T-helper 2 cell (primary cell): ENCODE measurements at places on chromosomes 11 and 22.

DNA sequence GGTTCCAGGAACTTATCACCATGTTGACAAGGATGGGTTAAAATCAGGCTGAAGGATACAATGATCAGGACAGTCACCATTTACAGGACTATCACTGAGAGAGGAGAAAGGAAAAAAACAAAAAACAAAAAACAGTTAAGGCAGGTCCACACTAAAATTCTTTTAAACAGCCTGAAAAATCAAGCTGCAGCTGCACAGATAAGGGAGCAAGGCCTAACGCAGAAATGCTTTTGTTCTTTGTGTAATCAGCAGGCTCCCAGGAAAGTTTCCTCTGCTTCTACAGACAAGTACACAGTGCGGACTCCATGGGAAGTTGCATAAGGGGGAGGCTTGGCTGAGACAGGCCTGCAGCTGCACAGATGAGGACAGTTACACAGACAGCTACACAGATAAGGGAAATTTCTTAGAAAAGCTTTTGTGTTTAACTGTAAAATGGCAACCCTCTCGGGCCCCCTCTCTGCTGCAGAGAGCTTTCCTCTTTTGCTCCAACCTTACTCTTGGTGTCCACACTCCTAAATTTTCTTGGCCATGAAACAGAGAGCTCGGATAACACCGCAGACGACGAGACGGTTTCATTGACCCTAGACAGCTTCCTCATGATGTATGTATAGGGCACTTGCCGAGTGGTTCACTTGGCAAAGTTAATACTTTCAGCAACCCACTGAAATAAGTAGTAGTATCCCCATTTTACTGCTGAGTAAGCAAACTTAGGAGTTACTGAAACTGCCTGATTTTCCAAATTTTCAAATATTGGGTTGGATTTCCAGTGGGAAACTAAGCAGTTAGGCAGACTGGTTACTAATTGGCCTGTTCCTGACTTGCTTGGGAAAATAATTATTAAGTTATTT, 45.5 kb downstream of the PIWIL3 start:
- no peak for DNase-seq

GRCh38 chr22:23098230-23098705, 27.9 kb downstream of the GNAZ start:
- DNase-seq = no peak

DNA sequence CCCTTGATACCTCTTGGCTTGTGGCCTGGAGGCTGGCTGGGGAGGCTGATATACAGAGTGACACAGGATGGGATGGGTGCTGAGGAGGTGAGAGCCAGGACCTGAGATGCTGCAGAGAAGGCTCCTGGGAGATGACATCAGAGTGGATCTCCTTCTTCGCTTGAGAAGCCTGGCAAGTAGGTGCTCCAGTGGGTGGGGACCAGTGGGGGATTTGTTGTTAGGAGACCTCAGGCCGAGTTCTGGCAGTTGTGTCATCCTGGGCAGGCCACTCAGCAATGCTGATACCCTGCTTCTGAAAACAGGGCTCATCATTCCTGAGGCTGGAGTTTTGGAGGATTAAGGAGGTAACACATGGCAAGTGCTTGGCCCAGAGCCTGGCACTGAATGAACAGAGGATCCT, 1.9 kb upstream of the NDUFV1 start:
- DNase-seq = no peak

- DNase-seq = no peak
These were observed 540.3 kb upstream of the CADM1 start for GRCh38 chr11:116044520-116044919.

DNA sequence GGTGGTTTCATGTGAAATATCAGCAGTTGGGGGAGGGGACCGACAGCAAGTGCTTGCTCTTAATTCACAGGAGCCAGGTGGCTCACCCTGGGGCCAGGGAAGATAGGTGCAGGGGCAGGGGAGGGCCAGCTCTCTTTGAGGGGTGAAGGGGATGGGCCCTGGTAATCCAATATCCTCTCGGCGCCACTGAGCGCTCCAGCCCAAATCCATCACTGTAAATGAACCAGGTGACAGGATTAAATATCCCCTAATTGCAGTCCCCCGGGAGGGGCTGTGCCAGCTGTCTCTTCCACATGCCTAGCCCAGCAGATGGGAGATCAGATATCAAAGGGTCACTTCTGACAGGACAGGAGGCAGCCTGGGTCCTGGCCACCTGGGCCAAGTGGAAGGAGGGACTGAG, 531.8 kb upstream of the CADM1 start:
- no peak for DNase-seq

GRCh38 chr11:125935618-125936199, 10.1 kb upstream of the VSIG10L2 start:
- no peak for DNase-seq

GRCh38 chr11:17767301-17767885, 32.8 kb downstream of the KCNC1 start:
- DNase-seq = no peak

DNA sequence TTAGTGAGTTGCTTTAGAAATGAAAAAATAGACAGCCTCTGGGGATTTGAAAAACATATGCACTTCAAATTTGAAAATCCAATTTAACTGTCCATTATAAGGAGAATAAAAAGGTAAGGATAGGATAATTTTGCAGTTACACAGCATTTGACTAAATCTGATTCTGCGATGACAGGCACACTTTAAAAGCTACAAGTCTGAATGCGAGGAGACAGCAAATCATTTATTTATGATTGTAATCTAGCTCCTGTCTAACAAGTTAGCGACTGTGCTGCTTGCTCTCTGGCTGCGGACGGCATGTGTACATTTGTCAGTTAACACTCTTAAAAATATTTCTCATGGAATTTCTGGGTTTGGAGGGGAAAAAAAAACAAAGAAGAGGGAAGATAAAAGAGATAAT, 514.8 kb downstream of the MN1 start:
- DNase-seq = no peak

DNA sequence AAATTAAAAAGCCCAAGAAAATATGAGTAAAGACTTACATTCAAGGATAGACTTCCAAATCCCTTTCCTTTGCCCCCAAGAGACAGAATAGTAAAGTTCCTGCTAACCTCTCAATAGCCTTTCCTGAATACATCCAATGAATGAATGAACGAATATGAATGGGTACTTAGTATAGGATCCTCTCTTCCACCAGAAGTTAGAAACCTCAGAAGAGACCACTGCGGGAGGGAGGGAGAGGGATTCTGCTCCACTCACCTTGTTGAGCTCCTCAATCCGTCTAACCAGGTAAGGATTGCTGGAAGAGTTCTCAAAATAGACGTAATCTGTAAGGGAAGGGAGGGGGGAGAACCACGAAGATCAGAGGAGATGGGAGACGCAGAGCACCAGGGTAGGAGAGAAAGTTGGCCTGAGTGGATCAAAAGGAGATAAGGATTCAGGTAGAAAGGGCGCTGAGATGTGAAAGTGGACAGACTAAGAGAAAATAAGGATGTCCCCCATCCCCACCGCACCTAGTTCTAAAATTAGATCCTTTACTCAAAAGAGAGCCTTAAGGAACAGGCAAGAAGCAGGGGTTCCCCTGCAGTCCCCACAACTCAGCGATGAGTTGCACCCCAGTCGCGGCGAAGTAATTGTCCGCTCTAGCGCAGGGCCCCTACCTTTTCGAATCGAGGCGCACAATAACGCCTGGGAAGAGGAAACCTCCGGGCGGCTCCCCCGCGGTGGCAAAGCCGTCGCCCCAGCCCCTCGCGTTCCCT, 1.1 kb downstream of the MTA2 start:
- DNase-seq = no peak

DNA sequence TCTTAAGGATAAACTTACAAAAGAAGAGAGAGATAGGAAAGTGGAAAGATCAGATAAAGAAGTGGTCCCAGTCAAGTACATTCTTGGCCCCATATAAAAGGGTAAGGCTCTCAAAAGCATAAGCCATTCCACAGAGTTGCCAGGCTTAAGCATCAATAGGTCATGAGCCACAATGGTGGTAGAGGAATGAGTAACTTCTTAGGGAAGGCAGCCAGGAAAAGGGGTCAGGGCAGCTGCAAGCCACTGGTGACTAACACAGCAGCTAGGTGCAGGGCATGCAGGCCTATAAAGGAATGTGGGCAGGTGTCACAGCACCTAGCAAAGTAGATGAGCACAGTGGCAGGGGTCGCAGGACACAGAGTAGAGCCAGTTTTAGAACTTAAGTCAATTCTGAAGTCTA, 302.6 kb upstream of the FAT3 start:
- no peak for DNase-seq

GRCh38 chr11:44926036-44926435, 24.6 kb downstream of the TP53I11 start:
- DNase-seq = no peak

DNA sequence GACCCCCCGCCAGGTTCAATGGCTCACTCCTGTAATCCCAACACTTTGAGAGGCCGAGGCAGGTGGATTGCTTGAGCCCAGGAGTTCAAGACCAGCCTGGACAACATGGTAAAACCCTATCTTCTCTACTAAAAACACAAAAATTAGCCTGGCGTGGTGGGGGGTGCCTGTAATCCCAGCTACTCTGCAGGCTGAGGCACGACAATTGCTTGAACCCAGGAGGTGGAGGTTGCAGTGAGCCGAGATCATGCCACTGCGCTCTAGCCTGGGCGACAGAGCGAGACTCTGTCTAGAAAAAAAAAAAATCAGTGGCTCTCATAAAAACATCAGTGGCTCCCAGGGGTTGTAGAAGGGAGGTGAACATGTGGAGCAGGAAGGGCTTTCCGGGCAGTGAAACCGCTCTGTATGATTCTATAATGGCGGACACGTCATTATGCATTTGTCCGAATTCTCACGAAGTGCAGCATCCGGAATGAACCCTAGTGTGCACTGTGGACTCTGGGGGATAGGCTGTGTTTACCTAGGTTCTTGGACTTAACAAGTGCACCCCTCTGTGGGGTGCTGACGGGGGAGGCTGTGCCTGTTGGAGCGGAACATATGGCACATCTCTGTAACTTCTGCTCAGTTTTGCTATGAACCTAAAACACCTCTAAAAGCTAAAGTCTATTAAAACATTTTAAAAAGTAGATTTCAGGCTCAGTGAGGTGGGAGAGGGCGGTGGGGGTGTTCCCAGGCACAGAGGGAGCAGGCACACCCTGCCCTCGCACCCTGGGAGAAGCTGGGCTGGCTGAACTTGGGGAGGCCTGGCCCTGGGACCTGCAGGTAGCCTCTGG, 49.1 kb upstream of the SEPTIN5 start:
- no peak for DNase-seq

- DNase-seq = no peak
These were observed 48.9 kb upstream of the SHANK2 start for GRCh38 chr11:71301046-71301857.

- no peak for DNase-seq
These were observed 88.3 kb downstream of the C11orf87 start for GRCh38 chr11:109510316-109510715.

DNA sequence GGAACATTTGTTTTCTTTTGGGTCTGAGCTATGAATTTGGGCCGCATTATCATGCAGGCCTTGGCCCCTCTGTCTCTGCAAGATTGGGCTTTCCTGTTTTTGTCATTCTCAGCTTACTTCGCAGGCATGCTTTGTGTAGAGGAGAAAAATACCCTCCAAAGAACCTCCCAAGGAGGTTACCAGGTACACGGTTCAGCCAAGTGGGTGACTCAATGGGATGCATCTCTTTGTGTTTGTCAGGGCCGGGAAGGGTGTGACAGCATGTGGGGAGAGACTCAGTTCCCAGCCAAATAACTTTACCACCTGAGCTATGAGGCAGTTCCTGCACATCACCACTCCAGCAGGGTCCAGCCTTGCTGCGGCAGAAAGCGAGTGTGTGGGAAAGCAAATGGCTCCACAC, 47.8 kb upstream of the CLDN5 start:
- no peak for DNase-seq

DNA sequence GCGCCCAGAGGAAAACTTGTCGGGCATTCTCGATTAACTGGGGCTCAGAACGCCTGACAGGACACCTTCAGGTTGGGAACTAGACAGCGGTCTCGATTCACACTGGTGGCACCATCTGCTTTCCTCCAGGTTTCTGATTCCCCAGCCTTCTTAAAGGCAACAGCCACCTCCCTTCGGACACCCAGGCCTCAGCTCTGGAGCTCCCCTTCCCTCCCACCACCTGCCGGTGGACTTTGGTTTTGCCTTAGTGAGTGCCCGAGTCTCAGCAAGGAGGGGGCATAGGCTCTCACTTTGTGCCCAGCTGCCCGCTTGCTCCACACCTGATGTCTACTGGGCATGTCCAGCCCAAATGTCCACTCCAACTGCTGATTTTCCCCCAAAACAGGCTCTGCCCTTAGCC, 110.4 kb upstream of the PARVA start:
- DNase-seq = no peak

- no peak for DNase-seq
These were observed 101.8 kb downstream of the DDX10 start for GRCh38 chr11:108766596-108767173.

DNA sequence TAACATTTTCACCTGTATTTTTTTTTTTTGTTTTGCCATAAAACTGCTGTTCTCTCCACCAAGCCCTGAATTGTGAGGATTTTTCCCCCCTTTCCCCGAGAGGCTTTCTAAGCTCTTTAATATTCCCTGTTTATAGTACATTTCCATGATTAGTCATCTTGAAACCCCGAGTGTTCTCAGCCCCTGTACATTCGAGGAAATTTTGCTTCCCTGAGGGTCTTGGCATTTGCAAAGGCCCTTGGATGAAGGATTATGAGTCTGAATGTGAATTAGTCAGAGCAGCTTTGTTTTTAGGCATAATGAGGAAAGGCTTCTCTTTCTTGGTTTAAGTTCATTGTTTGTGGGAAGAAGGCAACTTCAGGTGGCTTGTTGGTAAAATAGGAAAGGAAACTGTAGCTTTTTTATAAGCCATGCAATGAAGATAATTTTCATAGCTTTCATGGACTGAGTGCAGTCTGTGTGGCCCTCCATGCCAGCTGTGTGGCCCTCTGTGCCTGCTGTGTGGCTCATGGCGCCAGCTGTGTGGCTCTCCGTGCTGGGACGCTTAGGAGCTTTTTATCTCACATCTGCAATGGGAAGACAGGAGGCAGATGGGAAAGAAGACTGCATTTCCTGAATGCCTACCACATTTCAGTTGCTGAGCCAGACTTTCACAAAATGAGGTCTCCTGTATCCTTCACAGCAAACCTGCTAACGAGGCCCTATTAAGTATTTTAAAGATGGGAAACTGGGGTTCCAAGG, 129.0 kb downstream of the TEAD1 start:
- DNase-seq = no peak

- no peak for DNase-seq
These were observed 56.0 kb downstream of the DCUN1D5 start for GRCh38 chr11:103035791-103036434.

GRCh38 chr22:19962246-19962908, 20.8 kb upstream of the TXNRD2 start:
- no peak for DNase-seq

GRCh38 chr22:43131773-43132501, 11.3 kb downstream of the MCAT start:
- no peak for DNase-seq

GRCh38 chr22:19429950-19430889, 1.3 kb downstream of the HIRA start:
- DNase-seq = no peak

- no peak for DNase-seq
These were observed 75.0 kb upstream of the CCND1 start for GRCh38 chr11:69566001-69566400.

GRCh38 chr11:104090767-104091166, 54.3 kb downstream of the DDI1 start:
- DNase-seq = no peak

- DNase-seq = peak; percentile 40
These were observed 741 bp upstream of the NAV2 start for GRCh38 chr11:19711911-19712280.
